ENCODE measurements at places on chromosomes 11 and 22.

GRCh38 chr11:13183094-13183825 is 94.3 kb upstream of the BMAL1 start:
- no peak for DNase-seq

GRCh38 chr11:65148657-65149056 is 14.3 kb upstream of the SYVN1 start:
- no peak for DNase-seq

- peak; percentile 64 for DNase-seq
These were observed 38.6 kb upstream of the BMAL1 start for GRCh38 chr11:13238879-13239514.

GRCh38 chr11:110772863-110773262 is 60.6 kb upstream of the ARHGAP20 start:
- no peak for DNase-seq

DNA sequence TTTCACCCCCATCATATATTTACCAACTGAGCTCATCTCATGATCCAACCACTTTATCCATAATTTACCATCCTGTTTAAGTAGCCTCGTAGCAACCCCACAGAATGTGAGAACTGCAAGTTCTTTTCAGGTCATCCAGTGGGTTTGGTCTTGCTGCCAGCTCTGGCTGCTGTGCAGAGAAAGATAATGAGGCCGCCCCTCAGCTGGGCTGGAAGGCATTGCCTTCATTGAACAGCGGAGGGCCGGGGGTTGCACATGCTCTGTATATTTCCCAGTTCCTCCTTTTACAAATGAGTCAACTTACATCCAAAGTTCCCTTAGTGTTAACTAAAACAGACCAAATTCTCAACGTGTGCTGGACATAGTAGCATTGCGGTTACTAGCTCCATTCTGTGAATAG is 96.7 kb downstream of the SYN3 start:
- no peak for DNase-seq

GRCh38 chr22:22484023-22484422 is 24.5 kb downstream of the ZNF280B start:
- no peak for DNase-seq

- no peak for DNase-seq
These were observed 130.0 kb downstream of the OSBP2 start for GRCh38 chr22:30824711-30825110.

DNA sequence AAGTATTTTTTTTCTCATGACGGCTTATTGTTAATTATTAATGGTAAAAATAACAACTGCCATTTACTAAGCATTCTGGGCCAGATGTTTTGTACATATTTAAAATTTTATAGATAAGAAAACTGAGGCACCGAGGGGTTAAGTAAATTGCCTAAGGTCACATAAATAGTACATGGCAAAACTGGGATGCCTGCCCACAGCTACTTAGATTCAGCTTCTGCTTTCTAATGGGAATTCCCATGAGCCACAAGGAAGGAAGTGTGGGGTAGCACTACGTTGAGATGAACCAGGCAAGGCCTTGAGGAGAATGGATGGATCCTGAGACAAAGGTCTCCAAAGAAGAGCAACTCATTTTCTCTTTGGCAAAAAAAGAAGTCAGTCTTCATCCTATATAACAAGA is 11.9 kb upstream of the PHF21A start:
- DNase-seq, result no peak

DNA sequence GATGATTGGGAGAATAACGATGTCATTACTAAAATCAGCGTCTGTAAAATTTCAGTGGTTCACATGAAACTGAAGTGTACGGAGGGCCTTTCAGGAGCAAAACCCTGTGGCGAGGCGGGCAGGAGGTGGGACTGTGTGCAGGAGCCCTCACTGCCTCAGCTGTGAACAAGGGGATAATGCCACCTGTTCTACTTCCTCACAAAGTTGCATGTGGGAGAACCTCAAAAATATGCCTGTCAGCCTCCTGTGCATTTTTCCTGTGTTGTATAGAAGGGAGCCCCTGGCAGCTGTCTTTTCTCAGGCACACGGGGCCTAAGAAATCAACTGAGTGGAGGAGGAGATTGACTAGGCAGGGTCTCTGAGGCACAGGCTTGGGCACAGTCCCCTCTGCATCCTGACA is 43.0 kb upstream of the MYO18B start:
- DNase-seq, result no peak

GRCh38 chr22:17820879-17821439 is 46.7 kb upstream of the BID start:
- DNase-seq, result no peak

- no peak for DNase-seq
These were observed 131.8 kb downstream of the FEZ1 start for GRCh38 chr11:125364121-125364826.

DNA sequence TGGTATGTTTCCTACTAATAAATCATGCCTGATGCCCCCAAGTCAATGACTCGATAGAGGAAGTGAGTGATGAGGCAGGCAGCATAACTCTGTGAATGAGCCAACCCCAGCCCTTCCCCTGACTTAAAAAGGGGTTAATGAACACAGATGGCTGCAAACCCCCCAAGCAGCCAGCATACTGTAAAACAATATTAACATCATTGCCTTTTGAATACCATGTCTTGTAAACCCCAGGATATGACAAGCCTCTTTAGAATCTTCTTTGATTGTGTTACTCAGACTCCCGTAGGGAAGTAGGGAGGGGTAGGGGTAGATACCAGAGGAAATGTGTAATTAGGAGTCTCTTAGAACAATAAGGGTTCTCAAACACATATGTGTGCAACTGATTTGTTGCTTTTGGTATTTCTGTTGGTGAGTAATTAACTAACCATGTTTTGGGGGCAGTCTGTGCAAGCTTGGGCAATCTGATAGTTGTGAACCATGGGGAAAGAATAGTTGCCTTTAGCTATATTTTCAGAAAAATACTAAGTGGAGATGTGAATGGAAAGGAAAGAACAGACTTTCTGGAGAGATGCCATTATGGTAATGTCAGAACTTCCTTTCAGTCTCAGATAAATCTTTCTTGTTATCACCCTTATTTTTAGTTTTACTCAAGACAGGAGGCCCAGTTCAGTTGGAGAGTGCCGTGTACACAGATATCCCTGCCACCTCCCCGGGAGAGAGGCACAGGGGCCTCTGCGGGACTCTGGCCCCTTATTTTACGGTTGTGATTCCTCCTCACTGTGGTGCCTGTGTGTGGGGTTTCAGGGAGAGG is 701.8 kb downstream of the NTM start:
- no peak for DNase-seq

Measured in activated CD4-positive, alpha-beta T cell treated with anti-CD3 and anti-CD28 coated beads for 48 hours (primary cell).